Motor neuron (in vitro differentiated cells): ENCODE measurements at places on chromosomes 5 and 9. TPM values are rescaled to one million over a fixed set of nuclear protein-coding genes. Genes with fewer than 3 reads are reported as not detected.

C9orf50 gene
- total RNA-seq: 0.27 and 0.67 TPM in 2 replicates

VPS13A gene
- 21.0 and 21.8 TPM in 2 replicates for total RNA-seq

PCDHA12 gene
- total RNA-seq: 15.8 and 21.9 TPM in 2 replicates

SPINK13 gene
- 0.32 TPM in 1 of 2 replicates, not detected in the other for total RNA-seq

SKIC3 gene
- 57.6 and 65.3 TPM in 2 replicates for total RNA-seq

DRD1 gene
- 2.2 and 2.6 TPM in 2 replicates for total RNA-seq

JAK2 gene
- total RNA-seq: 9.7 and 10.6 TPM in 2 replicates

WDR38 gene
- 0.24 and 0.52 TPM in 2 replicates for total RNA-seq

ZBED3 gene
- total RNA-seq: 1.5 and 2.3 TPM in 2 replicates

WNK2 gene
- total RNA-seq: 0.48 and 0.92 TPM in 2 replicates

GRIN3A gene
- 0.88 and 1.0 TPM in 2 replicates for total RNA-seq

SLC34A3 gene
- 0.11 TPM in 1 of 2 replicates, not detected in the other for total RNA-seq

RABL6 gene
- 82.1 and 82.9 TPM in 2 replicates for total RNA-seq

EPB41L4B gene
- 4.6 and 5.0 TPM in 2 replicates for total RNA-seq

LHX3 gene
- total RNA-seq: not detected in 2 replicates

GLRA1 gene
- 0.40 and 0.69 TPM in 2 replicates for total RNA-seq

SAXO1 gene
- total RNA-seq: 0.22 and 0.38 TPM in 2 replicates

LCN6 gene
- not detected in 2 replicates for total RNA-seq

OR13C8 gene
- not detected in 2 replicates for total RNA-seq

SEMA4D gene
- total RNA-seq: 18.6 and 21.9 TPM in 2 replicates

ARHGEF28 gene
- 29.3 and 29.8 TPM in 2 replicates for total RNA-seq

PCDHB15 gene
- total RNA-seq: 3.7 and 4.5 TPM in 2 replicates

IL31RA gene
- not detected in 2 replicates for total RNA-seq

TBC1D2 gene
- 1.4 and 1.9 TPM in 2 replicates for total RNA-seq

TMEM215 gene
- 0.05 and 0.14 TPM in 2 replicates for total RNA-seq

DOCK2 gene
- 14.9 and 19.0 TPM in 2 replicates for total RNA-seq

KCNN2 gene
- 0.52 and 0.68 TPM in 2 replicates for total RNA-seq

IQGAP2 gene
- total RNA-seq: 30.3 and 31.9 TPM in 2 replicates
